ENCODE measurements at places on chromosomes 11 and 22. TPM values are rescaled to one million over a fixed set of nuclear protein-coding genes. Genes with fewer than 3 reads are reported as not detected.
A peak's percentile ranks its signal among the peaks of the same experiment; 100 is the strongest.

DNA sequence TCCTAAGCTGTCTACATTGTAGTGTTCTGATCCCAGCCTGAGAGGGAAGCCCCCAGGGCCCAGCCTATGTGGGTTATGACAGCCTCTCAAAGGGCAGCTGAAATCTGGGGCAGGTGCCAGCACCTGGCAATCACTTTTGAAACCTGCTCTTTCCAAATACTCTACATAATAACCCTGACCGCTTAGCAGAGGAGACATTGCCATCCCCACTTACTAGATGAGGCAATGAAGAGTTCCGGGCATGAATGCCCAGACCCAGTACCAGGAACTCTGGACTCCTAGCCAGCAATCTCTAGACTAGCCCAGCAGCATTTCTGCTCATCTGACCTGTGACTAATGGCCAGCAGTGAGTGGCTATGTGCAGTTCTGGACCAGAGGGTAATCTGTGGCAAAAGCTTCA is 412.4 kb upstream of the CADM1 start:
- H3K36me3 ChIP-seq, result no peaks in the 10 kb centered on the region
- H3K27me3 ChIP-seq, result peaks cover 16% of the 10 kb centered on the region
- no peak overlapping the region for H3K4me3 ChIP-seq
- DNase-seq, result no peak
- no peaks in the 10 kb centered on the region for H3K4me1 ChIP-seq

GRCh38 chr11:76266286-76267100 is 60.2 kb upstream of the WNT11 start:
- peak overlapping the region; percentile 11 for H3K27ac ChIP-seq
- no peak overlapping the region for H3K4me3 ChIP-seq
- no peaks in the 10 kb centered on the region for H3K36me3 ChIP-seq
- H3K4me1 ChIP-seq, result peaks cover 17% of the 10 kb centered on the region
- no peak for DNase-seq

- no peak overlapping the region for H3K27ac ChIP-seq
- H3K4me3 ChIP-seq, result no peak overlapping the region
- H3K36me3 ChIP-seq, result no peaks in the 10 kb centered on the region
- no peaks in the 10 kb centered on the region for H3K4me1 ChIP-seq
Measured at GRCh38 chr11:81005595-81005994, 1564.8 kb upstream of the TENM4 start.

Gene EPS8L2
- total RNA-seq, result 2.2 TPM

Gene BDNF
- 3.1 TPM for total RNA-seq

- peaks cover 13% of the 10 kb centered on the region for H3K36me3 ChIP-seq
- no peaks in the 10 kb centered on the region for H3K4me1 ChIP-seq
- no peak overlapping the region for H3K4me3 ChIP-seq
- no peak for DNase-seq
- H3K27ac ChIP-seq, result no peak overlapping the region
Measured at GRCh38 chr22:19201869-19202798, 23.6 kb upstream of the SLC25A1 start.

Gene MS4A15
- total RNA-seq, result not detected

DNA sequence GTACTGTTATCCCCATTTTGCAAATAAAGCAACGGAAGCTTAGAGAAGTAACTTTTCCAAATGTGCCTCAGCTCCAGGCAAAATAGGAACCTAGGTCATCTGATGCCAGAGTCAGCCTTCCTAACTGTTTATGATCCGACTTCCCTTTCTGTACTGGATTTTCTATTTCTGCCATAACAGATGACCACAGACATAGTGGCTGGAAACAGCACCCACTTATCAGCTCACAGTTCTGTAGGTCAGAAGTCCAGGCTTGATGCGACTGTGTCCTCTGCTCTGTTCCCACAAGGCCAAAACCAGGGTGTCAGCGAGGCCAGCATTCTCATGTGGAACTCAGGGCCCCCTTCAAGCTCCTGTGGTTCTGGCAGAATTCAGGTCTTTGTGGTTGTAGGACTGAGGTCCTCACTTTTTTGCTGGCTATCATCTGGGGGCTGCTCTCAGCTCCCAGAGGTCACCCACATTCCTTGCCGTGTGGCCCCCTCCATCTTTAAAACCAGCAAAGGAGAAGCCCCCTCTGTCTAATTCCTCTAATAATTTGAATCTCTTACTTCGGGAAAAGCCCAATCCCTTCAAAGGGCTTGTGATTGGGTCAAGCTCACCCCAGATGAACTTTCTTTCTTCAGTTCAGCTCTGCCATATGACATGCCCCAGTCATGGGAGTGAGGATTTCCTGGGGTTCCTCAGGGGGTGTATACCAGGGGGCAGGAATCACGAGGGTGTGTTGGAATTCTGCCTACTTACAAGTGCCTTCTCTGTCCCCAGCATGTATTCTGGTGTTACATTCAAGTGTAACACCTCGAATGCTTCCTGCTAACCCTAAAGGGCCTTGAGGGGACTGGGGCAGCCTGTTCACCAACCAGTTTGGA is 15.3 kb downstream of the KCNJ5 start:
- no peak for DNase-seq
- H3K27ac ChIP-seq, result peak overlapping the region; percentile 73
- peaks cover 43% of the 10 kb centered on the region for H3K4me1 ChIP-seq
- peak overlapping the region; percentile 74 for H3K4me3 ChIP-seq
- no peaks in the 10 kb centered on the region for H3K36me3 ChIP-seq
- H3K27me3 ChIP-seq, result peaks cover 12% of the 10 kb centered on the region

DNA sequence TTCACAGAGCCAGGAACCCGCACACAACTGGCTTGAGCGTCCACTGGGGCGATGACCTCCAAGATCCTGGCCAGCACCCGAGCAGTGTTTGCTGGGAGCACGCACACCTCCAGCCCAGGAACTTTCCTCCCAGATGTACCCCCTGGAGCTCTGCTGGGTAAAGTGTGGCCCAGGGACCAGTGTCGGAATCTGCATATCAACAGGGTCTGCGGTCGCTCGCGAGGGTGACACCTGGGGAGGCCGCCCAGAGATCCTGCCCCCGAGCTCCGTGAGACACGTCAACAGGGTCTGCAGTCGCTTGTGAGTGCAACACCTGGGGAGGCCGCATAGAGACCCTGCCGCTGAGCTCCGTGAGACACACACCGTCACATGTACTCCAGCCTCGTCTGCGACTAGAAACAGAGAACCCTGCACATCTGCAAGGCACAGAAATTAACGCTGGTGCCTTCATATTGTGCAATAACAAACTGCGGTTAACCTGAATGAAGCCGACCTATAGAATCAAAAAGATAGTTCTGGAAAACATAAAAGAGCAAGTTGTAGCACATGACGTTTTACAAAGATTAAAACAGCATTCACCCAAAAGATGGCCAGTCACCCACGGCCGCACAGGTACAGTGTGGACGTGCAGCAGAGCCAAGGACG is 172.4 kb downstream of the BRD1 start:
- H3K4me3 ChIP-seq, result peak overlapping the region; percentile 70
- peaks cover 41% of the 10 kb centered on the region for H3K27me3 ChIP-seq
- no peaks in the 10 kb centered on the region for H3K36me3 ChIP-seq
- H3K4me1 ChIP-seq, result peaks cover 35% of the 10 kb centered on the region
- DNase-seq, result no peak

Gene GALNT18
- 24.4 TPM for total RNA-seq

- peaks cover 75% of the 10 kb centered on the region for H3K4me1 ChIP-seq
- H3K4me3 ChIP-seq, result peak overlapping the region; percentile 97
- peak overlapping the region; percentile 92 for H3K27ac ChIP-seq
- no peaks in the 10 kb centered on the region for H3K36me3 ChIP-seq
- DNase-seq, result no peak
- H3K27me3 ChIP-seq, result no peaks in the 10 kb centered on the region
Measured at GRCh38 chr22:19176732-19177131, 1.8 kb downstream of the SLC25A1 start.

DNA sequence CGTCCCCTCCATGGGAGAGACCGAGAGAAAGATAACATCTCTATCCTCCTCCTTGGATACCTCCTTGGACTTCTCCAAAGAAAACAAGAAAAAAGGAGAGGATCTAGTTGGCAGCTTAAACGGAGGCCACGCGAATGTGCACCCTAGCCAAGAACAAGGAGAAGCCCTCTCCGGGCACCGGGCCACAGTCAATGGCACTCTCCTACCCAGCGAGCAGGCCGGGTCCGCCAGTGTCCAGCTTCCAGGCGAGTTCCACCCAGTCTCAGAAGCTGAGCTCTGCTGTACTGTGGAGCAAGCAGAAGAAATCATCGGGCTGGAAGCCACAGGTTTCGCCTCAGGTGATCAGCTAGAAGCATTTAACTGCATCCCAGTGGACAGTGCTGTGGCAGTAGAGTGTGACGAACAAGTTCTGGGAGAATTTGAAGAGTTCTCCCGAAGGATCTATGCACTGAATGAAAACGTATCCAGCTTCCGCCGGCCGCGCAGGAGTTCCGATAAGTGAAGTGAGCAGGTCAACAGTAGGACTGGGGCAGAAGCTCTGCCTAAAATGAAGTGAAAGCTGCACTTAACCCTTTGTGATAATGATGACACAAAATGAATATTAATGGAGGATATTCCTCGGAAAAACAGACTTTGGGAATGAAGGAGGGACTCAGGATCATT is 65.3 kb downstream of the WNT11 start:
- H3K4me1 ChIP-seq, result peaks cover 16% of the 10 kb centered on the region
- peak; percentile 57 for DNase-seq
- peak overlapping the region; percentile 15 for H3K4me3 ChIP-seq
- peak overlapping the region; percentile 17 for H3K27ac ChIP-seq
- H3K36me3 ChIP-seq, result peaks cover 21% of the 10 kb centered on the region
- H3K27me3 ChIP-seq, result no peaks in the 10 kb centered on the region

DNA sequence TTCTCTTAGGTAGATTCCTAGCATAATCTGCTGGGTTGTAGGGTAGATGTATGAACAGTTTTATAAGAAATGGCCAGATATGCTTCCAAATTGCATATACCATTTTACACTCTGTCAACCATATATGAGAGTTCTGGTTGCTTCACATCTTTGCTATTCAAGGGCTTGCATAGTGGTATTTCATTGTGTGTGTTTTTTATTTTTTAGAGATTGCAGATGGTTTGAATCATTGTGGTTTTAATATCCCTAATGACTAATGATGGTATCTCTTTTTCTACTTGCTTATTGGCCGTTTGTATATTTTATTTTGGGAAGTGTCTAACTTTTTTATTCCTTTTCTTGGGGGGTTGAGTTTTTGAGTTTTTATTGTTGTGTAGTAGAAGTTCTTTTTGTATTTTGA is 26.9 kb downstream of the RNF214 start:
- no peak for DNase-seq
- H3K27me3 ChIP-seq, result no peaks in the 10 kb centered on the region
- no peaks in the 10 kb centered on the region for H3K4me1 ChIP-seq
- no peak overlapping the region for H3K4me3 ChIP-seq
- no peak overlapping the region for H3K27ac ChIP-seq

Gene C22orf42
- not detected for total RNA-seq

- no peaks in the 10 kb centered on the region for H3K27me3 ChIP-seq
- no peaks in the 10 kb centered on the region for H3K36me3 ChIP-seq
- no peak overlapping the region for H3K4me3 ChIP-seq
Measured at GRCh38 chr11:126053415-126054286, 9.0 kb downstream of the CDON start.

Gene CNIH2
- not detected for total RNA-seq

Gene PRAME
- total RNA-seq, result not detected

GRCh38 chr11:86341382-86341781 is 33.3 kb upstream of the CCDC81 start:
- peaks cover 57% of the 10 kb centered on the region for H3K36me3 ChIP-seq
- no peaks in the 10 kb centered on the region for H3K27me3 ChIP-seq
- no peak for DNase-seq
- H3K4me1 ChIP-seq, result no peaks in the 10 kb centered on the region
- H3K4me3 ChIP-seq, result no peak overlapping the region

DNA sequence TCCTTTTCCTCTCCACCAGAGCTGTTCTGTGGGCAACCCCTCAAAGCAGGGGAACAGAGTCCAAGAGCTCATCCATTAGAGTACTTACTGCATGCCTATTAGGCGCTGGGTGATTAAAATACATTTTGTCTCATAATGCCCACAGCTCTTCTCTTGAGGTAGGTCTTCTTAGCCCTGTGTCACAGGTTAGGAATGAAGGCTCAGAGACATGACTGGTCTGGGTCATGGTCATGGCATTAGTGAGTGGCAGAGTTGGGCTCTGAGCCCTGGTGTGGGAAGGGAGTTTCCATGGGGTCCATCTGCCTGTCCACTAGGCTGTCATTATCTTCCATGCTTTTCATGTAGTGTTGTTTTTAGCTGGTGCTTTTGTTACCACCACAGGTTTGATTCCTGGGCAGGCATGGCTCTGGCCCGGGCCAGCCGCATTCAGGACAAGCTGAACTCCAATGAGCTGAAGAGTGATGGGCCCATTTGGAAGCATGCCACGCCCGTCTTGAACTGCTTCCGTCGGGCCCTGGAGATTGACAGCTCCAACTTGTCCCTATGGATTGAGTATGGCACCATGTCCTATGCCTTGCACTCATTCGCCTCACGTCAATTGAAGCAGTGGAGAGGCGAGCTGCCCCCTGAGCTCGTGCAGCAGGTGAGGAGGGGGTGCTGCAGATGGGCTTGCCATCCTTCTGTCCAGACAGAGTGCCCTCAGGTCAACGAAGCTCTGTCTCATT is 76.1 kb downstream of the CABIN1 start:
- DNase-seq, result no peak
- H3K4me3 ChIP-seq, result no peak overlapping the region
- H3K36me3 ChIP-seq, result peaks cover 85% of the 10 kb centered on the region

Gene GUCY1A2
- 10.2 TPM for total RNA-seq

Gene LRRC75B
- total RNA-seq, result 5.6 TPM

DNA sequence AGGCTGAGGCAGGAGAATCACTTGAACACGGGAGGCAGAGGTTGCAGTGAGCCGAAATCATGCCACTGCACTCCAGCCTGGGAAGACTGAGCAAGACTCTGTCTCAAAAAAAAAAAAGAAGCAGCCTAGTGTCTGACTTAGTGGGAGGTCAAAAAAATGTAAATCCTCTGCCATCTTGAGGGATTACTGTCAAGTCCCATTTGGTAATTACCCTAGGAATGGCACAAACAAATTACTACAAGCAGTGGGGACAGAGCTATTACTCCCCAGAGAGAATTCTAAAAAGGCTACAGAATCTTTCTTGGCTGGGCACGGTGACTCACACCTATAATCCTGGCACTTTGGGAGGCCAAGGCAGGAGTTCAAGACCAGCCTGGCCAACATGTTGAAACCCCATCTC is 3.8 kb downstream of the SERPING1 start:
- H3K27me3 ChIP-seq, result peaks cover 27% of the 10 kb centered on the region
- peaks cover 30% of the 10 kb centered on the region for H3K36me3 ChIP-seq
- no peak overlapping the region for H3K4me3 ChIP-seq
- peaks cover 34% of the 10 kb centered on the region for H3K4me1 ChIP-seq
- DNase-seq, result no peak

Gene GAL3ST3
- total RNA-seq, result 1.3 TPM

Gene SESN3
- total RNA-seq, result 8.1 TPM

GRCh38 chr11:33529461-33529860 is 171.2 kb downstream of the C11orf91 start:
- H3K4me3 ChIP-seq, result no peak overlapping the region
- H3K27ac ChIP-seq, result no peak overlapping the region
- H3K36me3 ChIP-seq, result no peaks in the 10 kb centered on the region
- peaks cover 8% of the 10 kb centered on the region for H3K27me3 ChIP-seq
